Activated CD4-positive, alpha-beta T cell treated with anti-CD3 and anti-CD28 coated beads, Interleukin-2, amount 50 U/mL, for 16 hours (primary cell): ENCODE measurements at places on chromosomes 5 and 9.

- DNase-seq: no peak
Measured at GRCh38 chr5:33755231-33755630, 136.6 kb downstream of the ADAMTS12 start.

DNA sequence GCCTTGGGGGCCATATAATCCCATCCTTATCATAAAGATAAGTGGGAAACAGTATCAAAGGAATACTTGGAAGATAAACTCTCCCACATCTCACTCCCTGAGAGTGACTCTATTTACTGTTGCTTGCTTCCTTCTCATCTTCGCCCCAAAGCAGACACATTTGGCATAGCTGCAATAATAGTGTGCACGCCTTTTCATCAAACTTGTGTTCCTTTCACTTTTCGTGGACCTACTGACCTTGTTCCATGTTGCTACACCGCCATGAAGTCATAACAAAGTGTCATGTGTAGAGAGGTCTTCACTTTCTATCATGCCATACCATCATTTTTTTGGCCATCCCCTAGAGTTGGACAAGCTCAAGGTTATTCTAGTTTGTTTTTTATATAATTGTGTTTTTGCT is 200.0 kb upstream of the MSX2 start:
- DNase-seq: no peak

DNA sequence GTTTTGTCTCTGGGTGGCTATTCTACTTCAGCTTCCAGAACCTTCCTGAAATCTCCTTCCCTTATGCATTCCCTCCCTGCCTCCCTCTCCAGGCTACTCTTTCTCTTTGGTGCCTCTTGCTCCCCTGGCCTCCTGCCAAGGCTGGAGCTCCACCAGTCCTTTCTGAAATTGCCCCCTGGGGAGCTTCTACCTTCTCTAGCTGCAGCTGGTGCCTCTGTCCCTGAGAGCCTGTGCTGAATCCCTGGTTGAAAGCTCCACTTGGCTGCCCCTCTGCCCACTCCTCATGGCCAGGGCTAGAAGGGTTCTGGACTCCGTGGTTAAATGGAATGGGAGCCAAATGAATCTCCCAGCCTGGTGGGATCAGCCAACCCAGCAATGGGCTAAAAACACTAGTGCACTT is 80.1 kb downstream of the COL15A1 start:
- DNase-seq: no peak

DNA sequence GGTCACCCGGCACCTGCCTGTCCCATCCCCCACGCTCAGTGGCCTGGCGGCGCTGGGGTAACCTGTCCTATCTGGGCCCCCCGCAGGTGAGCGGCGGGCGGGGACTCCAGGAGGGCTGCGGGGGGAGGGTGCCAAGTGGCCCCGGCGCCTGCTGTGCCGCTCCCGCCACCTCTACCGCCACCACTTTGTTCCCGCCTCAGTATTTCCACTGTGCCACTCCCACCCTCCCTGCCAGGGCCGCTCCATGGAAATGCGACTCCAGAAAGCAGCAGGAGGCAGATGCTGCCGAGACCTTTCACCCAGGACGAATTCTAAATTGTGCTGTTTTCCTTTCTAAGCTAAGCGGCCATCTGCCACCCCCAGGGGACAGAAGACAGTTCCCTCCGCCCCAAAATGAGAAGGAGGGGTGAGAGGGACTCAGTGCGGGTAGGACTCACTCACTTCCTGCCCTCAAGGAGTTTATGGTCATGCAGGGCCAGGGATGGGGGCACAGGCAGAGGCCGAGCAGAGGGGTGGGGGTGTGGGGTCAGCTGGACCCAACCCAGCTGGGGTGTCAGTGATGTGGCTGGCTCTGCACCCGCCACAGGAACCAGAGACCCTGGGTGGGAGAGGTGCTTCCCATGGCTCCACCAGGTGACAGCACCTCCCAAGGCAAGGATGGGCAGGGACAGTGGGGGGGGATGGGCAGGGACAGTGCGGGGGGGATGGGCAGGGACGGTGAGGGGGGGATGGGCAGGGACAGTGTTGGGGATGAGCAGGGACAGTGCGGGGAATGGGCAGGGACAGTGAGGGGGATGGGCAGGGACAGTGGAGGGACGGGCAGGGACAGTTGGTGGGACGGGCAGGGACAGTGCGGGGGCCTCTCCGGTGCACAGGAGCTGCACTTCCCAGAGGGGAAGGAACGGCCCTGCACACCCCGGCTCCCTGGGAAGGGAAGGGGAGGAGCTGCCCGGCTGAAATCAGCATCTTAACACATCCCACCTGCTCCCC is 17.8 kb downstream of the NOTCH1 start:
- no peak for DNase-seq

DNA sequence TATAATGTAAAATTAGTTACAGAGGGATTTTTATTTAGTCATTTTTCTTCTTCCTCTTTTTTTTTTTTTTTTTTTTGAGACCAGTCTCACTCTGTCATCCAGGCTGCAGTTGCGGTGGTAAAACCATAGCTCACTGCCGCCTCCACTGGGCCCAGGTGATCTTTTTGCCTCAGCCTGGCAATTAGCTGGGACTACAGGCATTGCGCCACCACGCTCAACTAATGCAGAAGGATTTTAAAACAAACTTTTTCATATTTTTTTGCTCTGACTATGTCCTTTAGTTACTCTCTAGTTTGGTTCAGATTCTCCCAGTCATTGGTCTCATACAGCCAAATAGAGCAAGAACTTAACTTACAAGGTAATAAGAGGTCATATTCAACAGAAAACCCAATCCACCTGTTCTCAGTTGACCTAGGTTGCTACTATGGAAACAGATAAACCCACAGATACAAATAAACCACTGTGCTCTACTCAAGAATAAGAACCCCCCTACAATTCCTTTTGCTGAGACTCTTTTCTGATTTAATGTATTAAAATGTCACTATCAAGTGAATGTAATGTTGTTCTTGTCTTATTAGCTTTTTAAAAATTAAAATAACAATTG is 50.1 kb upstream of the TTC39B start:
- DNase-seq: no peak

DNA sequence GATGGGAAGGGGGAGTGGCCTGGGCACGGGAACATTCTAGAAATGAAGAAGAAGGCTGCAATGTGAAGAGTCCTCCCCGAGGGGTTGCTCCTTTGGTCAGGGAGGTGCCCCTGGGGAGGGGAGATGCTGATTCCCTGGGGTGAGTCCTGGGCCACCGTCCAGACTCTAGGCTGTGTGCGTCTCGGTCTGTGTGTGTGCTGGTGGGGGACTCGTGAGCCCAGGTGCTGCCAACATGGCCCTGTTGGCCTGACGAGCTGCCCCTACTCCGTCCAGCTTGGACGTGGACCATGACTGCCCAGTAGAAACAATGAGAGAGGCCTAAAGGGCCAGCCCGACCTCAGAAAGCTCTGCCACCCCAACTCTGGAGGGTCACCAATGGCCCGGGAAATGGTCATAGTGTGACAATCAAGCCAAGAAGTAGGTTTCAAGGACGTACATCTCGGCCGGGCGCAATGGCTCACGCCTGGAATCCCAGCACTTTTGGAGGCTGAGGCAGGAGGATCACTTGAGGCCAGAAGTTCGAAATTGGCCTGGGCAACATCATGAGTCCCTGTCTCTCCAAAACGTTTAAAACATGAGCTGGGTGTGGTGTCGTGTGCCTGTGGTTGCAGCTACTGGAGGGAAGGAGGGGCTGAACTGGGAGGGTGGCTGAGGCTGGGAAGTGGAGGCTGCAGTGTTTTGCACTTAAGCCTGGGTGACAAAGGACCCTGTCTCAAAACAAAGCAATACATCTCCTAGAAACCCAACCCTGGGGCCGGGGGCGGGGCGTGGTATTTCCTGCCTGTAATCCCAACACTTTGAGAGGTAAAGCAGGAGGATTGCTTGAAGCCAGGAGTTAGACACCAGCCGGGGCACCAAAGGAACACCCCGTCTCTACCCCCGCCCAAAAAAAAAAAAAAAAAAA is 17.0 kb downstream of the LHX3 start:
- no peak for DNase-seq

DNA sequence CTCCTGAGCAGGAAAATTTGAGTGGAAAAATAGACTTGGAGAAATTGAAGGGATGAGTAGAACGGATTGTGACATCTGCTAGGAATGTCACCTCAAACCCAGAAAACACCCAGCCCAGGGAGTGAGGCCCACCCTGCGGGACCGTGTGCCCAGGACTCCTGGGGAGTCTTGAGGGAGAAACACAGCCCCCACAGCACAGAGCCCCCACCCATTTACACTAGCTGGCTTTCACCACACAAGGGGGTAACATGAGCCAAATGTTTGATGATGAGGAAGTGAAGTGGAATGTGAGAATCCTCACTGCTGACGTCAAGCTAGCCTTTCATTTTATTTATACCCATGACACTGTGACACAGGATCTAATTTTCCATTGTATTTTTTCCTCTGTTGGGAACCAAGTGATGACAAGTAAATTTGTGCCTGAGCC is 42.8 kb upstream of the PDE8B start:
- no peak for DNase-seq

- no peak for DNase-seq
Measured at GRCh38 chr9:97284798-97285197, 22.7 kb upstream of the CCDC180 start.

DNA sequence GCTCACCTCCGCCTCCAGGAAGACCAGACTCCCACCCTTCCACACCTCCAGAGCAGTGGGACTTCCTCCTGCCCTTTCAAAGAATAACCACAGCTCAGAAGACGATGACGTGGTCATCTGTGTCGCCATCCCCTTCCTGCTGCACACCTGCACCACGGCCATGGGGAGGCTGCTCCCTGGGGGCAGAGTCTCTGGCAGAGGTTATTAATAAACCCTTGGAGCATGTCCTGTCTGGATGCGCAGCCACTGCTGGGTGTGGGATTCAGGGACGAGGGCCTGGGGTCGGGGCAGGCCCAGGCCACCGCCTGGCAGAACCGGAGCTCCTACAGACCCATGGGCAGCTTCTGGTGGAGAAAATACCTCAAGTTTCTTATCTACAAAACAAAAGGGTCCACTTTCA is 5.0 kb downstream of the PAEP start:
- no peak for DNase-seq

- DNase-seq: peak; percentile 27
Measured at GRCh38 chr5:175873088-175873454, 1.7 kb downstream of the CPLX2 start.

GRCh38 chr9:121298689-121299466 is 30.9 kb downstream of the GSN start:
- no peak for DNase-seq

DNA sequence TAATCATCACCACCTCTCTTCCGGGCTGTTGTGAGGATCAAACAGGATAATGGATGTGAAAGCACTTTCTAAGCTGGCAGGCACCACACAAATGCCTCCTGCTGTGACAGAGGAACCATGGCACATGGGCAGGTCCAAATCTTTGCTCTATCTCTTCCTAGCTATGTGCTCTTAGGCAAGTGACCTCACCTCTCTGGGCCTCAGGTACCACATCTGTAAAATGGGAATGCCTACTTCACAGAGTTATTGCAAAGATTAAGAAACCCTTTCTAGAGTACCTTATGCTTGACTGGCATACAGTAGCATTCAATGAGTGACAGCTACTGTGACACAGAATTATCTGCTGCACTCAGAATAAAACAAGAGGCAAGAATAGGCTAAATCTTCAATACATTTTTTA is 51.6 kb downstream of the CDK5RAP2 start:
- DNase-seq: no peak

- no peak for DNase-seq
Measured at GRCh38 chr5:146233441-146233840, 30.0 kb downstream of the RBM27 start.

- no peak for DNase-seq
Measured at GRCh38 chr5:14261235-14261634, 118.1 kb downstream of the TRIO start.

DNA sequence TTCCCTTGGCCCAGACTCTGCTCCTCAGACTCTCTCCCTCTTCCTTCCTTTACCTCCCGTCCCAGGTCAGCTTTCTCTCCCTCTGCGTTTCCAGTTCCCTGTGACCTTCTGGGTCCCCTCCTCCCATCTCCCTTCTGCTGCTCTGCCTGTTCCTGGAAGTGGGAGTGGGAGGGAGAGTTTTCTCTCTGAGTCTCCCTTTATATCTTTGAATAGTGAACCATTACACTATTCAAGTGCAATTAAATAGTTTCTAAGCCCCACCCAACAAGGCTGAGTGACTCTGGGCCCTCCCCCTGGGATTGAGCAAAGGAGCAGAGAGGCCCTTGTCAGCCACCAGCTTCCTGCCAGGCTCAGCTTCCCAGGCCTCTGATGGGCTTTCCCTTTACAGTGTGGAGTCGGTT is 34.8 kb downstream of the THBS4 start:
- DNase-seq: no peak

GRCh38 chr5:59021837-59022514 is 439.1 kb downstream of the RAB3C start:
- DNase-seq: no peak

DNA sequence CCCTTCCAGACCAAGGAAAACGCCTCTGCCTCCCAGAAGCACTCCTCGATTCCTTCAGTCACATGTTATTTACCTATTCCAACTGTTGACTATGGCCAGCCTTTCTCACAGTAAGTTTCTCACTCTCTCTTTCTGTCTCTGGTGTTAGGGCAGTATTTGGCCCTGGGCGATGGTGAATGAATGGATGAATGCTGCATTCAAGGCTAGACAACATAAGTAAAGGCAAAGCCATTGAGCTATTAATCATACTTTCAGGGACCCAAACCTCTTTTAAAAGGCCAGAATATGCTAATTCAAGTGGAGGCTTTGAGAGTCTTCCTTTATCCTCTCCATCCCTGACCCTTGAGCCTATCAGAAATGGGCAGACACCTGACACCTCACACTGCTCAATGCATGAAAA is 78.5 kb downstream of the SEC61B start:
- DNase-seq: no peak

DNA sequence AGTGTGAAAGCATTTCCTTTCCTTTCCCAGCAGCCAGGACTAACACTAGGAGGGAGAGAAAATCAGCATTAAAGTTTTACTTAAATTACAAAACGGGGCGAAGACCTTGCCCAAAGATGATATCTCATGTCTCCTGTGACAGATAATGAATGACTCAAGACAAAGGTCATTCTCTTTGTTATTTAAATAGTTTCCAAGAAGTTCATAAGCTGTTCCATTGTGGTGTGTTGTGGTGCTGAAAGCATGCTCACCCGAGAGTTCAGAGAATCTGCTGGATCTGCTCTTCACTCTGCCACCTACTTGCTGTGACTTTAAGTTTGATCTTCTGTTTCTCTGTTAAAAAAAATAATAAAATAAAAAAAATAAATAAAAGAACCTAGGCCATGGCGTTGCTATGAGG is 265.9 kb upstream of the NR4A3 start:
- no peak for DNase-seq

DNA sequence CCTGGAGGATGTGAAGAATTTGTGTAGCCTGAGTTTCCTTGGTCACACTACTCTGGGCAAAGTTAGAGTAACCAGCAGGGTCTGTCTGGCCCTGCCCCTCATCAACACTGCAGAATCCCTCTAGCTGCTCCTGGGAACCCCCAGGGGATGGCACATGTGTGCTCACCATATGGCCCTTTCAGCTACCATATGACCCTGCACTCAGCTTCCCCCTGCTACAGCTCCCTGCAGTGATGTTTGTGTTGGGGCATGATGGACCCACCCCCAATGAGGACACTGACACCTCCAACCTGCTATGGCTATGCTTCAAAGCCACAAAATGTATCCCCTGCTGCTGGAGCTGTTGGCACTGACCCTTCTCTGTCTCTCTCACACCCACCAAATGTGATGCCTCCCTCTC is 152.7 kb downstream of the SNX18 start:
- no peak for DNase-seq

- no peak for DNase-seq
Measured at GRCh38 chr5:135608761-135609443, 30.1 kb upstream of the CXCL14 start.

- DNase-seq: no peak
Measured at GRCh38 chr5:8788246-8788645, 757.6 kb downstream of the SEMA5A start.
